NCI-H1694 treated with DMSO at 0.1 percent for 48 hours (cell line): ENCODE measurements at places on chromosomes 5 and 9.
A peak's percentile ranks its signal among the peaks of the same experiment; 100 is the strongest.

GRCh38 chr9:72880821-72881220, 72.0 kb downstream of the ALDH1A1 start:
- no peak for DNase-seq

DNA sequence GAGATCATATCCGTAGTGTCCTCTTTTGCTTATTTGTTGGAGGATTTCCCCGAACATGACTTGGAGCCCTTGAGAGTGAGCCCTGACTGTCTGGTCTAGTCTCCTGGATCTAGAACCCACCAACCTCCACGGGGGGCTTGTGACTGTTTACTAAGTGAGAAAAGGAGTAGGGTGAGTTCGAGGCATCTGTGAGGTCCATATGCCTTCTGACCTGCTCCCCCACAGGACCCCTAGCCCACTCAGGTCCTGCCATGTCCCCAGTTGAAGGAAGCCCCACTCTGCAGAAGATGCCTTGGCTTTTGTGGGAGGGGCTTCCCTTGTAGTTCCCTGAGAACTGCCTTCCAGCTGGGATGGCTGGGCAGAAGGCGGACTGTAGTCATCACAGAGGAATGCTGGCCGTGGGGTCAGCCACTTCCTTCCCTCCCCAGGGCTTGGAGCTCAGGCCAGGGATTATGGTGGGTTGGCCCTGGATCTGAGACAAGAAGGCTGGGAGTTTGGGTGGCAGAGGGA, 7.0 kb upstream of the IRF1 start:
- DNase-seq, result no peak

DNA sequence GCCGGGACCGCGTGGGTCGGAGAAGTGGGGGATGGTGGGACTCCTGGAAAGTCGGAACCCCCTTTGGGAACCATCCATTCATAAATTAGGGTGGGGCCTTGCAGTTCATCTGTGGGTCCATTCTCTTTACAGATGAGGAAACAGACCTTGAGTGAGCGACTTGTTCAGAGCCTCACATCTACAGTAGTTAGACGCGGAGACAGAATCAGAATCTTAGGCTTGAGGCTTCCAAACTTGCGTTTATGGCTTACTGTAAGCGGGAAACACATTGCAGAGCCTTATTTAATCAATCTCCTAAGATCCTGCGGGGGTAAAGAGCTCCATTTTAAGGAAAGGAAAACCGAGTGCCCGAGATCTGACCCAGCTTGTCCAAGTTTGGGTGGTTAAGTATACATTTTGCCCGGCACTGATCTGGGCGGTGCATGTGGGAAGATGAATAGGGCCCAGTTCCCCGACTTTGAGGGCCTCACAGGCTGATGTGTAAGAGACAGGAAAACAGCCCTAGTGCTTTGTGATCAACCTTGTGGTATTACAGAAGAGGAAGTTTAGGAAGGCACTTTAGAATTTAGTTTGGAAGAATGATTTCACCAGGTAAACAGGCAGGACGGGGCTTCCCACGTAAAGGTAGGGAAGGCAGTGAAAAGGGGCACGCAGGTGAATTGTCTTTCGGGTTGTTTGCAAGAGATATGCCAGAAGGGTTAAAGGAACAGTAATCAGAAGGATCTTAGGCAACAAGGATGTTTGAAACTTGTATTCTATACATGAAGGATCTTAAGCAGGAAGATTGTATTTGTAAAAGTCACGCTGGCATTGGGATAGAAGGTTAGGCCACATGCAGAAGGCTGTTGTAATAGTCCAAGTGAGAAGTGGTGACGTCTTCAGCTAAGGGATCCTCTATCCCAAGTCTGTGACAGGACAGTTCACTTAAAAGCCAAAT, 744 bp downstream of the TARS1 start:
- DNase-seq, result peak; percentile 45

DNA sequence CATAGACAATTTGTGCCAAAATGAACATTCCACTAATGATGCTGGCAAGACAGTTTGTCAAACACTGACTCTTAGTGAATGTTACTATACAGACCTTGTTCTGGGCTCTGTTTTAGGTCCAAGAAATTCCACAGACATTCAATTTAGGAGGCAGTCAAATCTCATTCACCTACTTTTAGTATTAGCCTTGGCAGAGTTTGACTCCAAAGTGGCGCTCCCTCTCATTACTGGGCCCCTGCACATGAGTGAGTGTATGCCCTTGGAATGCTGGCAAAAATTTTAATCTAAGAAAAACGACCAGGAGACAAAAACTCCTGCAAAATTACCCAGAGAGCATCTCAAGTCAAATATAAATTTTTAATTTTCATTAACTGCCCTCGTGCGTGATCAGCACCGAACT, 94.9 kb upstream of the SLC27A6 start:
- no peak for DNase-seq

DNA sequence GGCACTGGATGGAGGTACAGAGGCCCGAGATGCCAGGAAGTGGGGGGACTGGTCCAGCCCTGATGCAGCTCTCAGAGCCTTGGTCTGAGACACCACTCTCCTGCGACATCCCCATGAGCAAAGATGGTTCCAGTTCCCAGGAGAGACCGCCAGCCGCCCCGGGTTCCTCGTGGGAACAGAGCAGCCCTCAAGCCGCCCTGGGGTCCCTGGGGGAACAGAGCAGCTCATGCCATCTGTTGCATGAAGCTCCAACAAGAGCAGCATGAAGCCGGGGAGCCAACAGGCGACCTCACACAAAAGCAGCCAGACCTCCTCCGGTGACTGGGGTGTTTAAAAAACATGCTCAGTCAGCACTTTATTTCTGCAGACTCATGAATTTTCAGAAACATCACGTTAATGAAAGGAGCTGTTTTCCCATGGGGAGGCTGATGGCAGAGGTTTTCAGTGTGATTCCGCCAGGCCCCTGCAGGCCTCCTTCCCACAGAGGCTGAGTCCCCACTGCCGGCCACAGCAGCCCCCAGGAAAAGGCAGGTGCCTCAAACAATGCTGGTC, 6.2 kb downstream of the SLC6A18 start:
- peak; percentile 76 for DNase-seq

DNA sequence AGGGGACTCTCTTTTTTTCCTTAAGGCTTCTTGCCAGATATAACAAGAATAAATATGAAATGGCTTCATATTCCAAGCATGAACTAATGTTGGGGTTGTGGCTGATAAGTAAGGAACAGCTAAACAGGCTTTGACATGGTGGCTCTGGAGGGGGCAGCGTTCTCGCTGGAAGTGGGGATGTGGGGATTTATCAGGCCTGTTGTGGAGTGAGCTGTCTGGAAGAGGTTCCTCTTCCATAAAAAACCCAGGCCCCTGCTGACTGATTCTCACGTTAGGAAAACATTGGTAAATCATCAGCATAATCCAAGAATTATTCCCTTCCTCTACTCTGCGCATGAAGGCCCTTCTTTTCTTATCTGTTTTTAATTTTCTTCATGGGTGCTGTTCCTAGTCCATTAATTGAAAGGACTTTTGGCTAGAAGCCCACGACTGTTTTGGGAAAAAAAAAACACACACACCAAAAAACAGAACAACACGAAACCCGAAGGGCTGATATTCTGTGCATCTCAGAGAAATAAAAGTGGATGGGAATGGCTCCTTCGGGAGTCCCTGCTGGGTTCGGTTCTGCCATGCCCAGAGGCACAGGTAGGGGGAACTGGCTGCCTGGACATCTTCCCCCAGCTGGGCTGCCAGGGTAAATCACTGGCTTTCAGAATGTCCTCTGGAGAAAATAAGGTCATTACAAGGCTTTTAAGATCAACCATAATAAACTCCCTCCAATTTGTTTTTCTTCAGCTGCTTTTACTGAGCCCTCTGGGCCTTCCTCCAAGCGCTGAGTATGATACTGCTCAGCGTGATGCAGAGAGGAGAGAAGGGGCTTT, 297.0 kb downstream of the SLIT3 start:
- DNase-seq, result no peak
